ENCODE measurements at places on chromosomes 2 and 18.
A peak's percentile ranks its signal among the peaks of the same experiment; 100 is the strongest.

DNA sequence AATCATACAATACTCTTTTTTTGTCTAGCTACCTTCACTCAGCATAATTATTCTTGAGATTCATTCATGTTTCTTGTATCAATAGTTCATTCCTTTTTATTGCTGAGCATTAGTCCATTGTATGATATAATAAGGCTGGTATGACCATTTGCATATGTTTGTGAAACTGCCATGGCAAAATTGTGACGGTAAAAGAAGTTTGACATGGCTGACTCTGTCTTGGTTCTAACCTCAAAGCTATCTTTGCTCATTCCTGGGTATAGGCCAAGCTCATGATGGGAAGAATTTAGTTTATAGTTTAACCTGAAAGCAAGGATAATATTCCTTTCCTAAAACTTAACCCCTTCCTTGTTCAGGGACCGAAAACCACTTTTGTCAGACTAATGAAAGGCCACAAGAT, 46.4 kb downstream of the COMMD1 start:
- no peak for DNase-seq

- DNase-seq, result no peak
Measured at GRCh38 chr2:1781291-1782080, 37.2 kb upstream of the PXDN start.

DNA sequence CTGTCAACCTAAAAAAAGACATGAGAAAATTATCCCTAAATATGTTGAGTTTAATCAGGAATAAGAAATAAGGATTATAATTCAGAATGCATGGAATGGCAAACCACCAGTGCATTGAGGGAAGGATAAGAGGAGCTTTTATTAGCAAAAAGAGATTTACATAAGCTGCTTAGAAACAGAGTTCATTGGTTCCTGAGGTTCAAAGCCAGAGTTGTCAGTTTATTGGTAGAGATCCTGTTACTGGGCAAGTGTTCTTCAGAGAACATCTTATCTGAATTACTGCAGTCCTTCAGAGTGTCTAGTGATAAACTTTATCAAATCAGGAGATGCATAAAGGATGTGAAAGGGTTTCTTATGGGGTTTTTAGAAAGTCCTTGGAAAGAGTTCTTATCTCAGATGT, 76.0 kb upstream of the MEX3C start:
- DNase-seq, result no peak

- no peak for DNase-seq
Measured at GRCh38 chr2:215636816-215637215, 200.9 kb upstream of the FN1 start.

DNA sequence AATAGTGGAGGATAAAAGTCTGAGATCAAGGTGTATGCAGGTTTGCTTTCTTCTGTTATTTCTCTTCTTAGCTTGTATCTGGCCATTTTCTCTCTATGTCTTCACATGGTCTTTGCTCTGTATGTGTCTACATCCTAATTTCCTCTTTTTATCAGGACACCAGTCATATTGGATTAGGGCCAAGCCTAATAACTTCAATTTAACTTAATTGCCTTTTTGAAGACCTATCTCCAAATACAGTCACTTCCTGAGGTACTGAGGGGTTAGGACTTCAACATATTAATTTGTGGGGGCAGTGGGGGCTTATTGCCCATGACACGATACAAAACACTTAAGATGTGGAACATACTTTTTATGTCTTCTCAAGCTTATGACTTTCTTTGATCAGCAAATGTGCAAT, 632.9 kb upstream of the CELF4 start:
- DNase-seq, result no peak

DNA sequence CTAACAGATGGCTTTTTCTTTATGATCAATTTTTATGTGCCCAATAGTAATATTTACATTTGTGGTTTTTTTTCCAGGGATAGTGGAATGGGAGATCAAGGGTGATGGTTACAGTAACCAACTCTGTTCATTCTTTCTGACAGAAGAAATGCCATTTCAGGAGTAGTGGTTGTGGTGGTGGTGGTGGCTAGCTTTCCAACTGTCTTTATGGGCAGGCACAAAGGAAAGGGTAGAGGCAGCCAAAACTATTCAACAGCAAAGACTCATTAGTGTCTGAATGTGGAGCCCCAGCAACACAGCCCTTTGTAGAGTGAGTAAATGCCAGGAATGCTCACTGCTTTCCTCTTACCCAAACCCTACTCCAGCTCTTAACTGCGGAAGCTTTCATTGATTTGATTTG, 227.7 kb downstream of the RND3 start:
- no peak for DNase-seq

- no peak for DNase-seq
Measured at GRCh38 chr2:58334414-58334813, 93.3 kb upstream of the FANCL start.

DNA sequence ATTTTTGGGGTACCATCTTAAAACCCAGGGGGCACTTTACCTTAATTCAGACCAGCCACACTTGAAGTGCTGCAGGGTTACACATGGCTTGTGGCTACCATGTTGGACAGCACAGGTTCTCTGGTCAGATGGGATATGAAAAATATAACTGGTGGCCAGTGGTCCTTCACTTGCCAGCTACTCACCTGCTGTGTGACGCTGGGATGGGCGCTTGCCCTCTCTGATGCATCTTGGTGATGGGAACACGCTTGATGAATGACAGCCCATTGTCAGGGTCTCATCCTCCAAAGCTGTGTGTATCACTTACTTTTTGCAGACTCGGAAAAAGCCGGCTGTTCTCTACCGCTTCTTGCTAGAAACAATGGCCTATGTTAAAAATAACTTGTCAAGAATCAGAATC, 22.5 kb downstream of the HJURP start:
- DNase-seq, result peak; percentile 27

- no peak for DNase-seq
Measured at GRCh38 chr2:177728399-177728765, 335.8 kb downstream of the AGPS start.

DNA sequence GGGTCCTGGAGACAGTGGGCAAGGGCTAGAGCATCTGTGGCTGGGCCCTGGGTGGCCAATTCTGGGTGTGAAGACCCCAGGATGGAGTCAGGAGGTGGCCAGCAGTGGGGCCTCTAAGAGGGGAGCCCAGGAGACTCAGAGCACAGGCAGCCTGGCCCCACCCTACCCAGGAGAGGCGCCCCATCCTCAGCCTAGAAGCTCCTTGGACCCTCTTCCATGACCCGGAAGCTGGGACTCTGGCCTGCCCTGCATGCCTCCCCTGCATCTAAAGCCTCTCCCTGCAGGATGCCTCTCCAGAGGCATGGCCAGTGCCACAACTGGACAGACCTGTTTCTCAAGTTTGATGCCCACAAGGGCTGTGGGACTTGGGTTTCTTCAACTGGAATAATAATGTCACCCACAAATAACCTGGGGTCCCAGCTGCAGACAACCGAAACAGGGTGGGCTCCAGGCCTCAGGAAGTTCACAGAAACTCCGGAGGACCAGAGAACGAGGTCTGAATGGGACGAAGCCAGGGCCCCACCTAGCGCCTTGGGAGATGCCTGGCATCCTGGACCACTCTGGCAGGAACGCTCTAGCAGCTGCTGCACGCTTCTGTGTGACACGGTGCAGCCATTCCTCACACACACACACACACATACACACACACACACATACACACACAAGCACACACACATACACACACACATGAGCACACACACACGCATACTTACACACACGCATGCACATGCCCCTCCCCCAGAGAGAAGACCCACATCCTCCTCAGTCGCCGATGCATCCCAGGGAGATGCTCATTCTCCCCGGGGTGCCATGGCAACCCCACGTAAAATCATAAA, 16.4 kb downstream of the KCNIP3 start:
- DNase-seq, result no peak

DNA sequence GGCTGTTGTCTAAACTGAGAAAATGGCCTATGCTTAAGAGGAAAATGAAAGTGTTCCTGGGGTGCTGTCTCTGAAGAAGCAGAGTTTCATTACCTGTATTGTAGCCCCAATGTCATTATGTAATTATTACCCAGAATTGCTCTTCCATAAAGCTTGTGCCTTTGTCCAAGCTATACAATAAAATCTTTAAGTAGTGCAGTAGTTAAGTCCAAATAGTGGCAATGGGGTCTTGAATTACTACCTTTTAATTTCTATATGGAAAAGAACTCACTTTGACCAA, 13.8 kb upstream of the ALLC start:
- no peak for DNase-seq

GRCh38 chr2:114127372-114127771, 237.5 kb downstream of the ACTR3 start:
- no peak for DNase-seq

- no peak for DNase-seq
Measured at GRCh38 chr2:151851761-151852160, 23.5 kb upstream of the ARL5A start.

- DNase-seq, result peak; percentile 90
Measured at GRCh38 chr2:159921752-159922404, 123.9 kb upstream of the CD302 start.

GRCh38 chr2:174342686-174343342, 8.1 kb downstream of the SP9 start:
- DNase-seq, result no peak

DNA sequence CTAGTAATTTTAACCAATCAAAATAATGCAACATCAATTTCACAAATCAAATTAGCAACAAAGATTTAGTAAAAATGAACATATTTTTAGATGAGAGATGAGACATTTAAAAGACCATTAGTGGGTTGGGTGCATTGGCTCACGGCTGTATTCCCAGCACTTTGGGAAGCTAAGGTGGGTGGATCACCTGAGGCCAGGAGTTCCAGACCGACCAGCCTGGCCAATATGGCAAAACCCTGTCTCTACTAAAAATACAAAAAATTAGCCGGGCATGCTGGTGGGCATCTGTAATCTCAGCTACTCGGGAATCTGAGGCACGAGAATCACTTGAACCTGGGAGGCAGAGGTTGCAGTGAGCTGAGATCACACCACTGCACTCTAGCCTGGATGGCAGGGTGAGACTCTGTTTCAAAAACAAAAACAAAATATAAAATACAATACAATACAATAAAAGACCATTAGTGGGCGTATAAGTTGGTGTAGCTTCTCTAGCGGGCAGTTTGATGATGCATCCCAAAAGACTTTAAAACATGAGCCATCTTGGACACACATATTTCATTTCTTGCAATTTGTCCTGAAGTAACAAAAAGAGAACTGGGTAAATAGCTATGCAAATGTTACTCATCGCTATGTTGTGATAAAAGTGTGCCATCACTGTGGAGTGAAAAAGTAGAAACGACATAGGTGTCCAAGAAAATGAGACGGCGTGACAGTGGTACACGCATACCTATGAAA, 101.8 kb downstream of the COL6A3 start:
- no peak for DNase-seq

DNA sequence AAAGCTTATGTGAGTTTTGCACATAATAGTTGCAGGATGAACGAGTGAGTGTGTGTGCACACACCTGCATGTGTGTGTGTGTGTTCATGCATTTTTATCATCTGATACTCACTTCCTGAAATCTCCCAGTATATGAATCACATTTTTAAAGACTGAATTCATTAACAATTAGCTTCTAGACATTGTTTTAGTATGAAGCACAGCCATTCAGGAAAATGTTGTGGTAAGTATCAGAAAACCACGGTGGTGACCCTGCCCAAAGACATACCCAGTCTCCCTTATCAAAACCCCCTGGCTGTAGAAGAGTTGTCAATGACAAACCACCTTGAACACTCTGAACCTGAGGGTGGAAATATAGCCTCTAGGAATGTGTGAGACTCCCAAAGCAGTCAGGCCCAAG, 220.8 kb downstream of the ALK start:
- DNase-seq, result no peak

GRCh38 chr18:79329786-79330185, 65.9 kb upstream of the NFATC1 start:
- DNase-seq, result no peak

- DNase-seq, result peak; percentile 84
Measured at GRCh38 chr2:64937687-64938491, 51.3 kb upstream of the SLC1A4 start.

- no peak for DNase-seq
Measured at GRCh38 chr2:164849506-164849905, 7.9 kb upstream of the COBLL1 start.
